Panc1 (cell line): ENCODE measurements at places on chromosomes 5 and 9. TPM values are rescaled to one million over a fixed set of nuclear protein-coding genes. Genes with fewer than 3 reads are reported as not detected.

- DNase-seq: no peak
Observed at GRCh38 chr5:53482717-53483638, 2.5 kb downstream of the FST start.

- no peak for DNase-seq
Observed at GRCh38 chr5:36763454-36763853, 113.1 kb upstream of the NIPBL start.

DNA sequence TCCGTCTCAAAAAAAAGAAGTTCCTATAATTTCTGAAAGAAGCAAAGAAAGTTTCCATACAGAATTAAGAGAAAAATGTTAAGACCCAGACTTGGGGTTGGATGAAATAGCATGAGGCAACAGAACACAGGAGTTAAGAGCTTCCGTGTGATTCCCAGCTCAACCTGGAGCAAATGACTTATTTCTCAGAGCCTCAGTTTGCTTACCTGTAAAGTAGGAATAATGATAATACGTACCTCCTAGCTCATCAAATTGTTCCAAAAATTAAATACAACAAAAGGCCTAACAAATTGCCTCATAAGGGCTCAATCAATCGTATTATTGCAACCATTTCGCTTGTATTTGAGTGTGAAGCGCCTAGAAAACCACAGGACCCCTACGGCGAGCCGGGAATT, 600 bp upstream of the GPR107 start:
- DNase-seq: no peak

DNA sequence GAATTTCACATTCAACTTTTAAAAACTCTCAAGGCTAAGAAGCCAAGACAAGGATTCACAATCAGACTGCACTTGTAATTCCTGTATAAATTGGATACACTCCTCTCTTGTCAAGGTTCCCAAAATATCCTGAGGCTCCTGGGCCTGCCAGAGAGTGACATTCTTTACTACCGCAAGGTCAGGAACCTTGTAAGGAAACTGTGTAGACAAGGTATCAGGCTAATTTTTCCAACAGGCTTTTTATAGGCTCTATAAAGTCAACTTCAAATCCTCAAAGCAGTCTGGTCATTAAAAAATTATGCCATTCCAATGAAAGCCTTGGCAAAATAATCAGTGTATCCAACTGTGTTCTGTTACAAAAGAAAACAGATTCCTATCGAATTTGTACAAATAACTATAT, 15.5 kb upstream of the PAIP1 start:
- DNase-seq: no peak

Gene ACOT12
- total RNA-seq: 0.74 TPM

Gene EFNA5
- total RNA-seq: 30.5 TPM
